ENCODE measurements at places on chromosomes 6 and 20.

- DNase-seq: no peak
Measured at GRCh38 chr20:19777315-19777714, 19.3 kb downstream of the RIN2 start.

- DNase-seq: no peak
Measured at GRCh38 chr6:154239392-154239791, 117.2 kb downstream of the IPCEF1 start.

DNA sequence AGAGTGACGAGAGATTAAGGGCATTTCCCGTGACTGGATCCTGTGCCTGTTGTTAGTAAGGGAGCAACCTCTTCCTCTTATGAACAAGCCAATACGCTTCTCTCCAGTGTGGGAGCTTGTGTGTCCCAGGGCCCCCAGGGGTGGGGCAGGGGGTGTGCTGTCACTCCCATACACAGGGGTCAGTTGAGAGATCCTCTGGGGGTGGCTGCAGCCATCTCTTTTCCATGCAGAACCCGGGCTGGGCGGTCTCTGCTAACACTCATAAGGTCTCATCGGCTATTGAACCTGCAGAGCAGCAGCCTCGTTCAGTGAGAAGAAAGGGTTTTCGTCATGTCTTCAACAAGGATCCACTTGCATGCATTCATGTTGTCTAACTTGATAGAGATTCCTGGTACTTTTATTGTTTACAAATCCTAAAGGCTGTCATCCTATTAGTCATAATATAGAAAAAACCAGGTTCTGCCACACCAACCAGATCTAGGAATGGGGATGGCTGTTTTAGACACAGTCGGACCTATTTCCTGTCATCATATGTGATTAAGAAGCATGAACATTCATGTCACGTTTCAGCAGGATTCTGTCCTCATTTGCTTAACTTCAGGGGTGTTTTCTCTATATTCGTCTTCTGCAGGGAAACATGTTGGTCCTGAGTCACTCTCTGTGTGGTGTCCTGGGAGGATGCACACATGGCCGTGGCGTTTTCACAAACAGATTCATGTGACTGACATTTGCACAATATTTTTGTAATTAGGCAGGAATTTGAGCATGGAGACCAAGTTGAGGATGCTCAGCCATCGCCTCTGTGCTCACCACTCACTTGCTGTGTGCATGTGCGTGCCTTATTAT is 13.3 kb upstream of the THBS2 start:
- no peak for DNase-seq

DNA sequence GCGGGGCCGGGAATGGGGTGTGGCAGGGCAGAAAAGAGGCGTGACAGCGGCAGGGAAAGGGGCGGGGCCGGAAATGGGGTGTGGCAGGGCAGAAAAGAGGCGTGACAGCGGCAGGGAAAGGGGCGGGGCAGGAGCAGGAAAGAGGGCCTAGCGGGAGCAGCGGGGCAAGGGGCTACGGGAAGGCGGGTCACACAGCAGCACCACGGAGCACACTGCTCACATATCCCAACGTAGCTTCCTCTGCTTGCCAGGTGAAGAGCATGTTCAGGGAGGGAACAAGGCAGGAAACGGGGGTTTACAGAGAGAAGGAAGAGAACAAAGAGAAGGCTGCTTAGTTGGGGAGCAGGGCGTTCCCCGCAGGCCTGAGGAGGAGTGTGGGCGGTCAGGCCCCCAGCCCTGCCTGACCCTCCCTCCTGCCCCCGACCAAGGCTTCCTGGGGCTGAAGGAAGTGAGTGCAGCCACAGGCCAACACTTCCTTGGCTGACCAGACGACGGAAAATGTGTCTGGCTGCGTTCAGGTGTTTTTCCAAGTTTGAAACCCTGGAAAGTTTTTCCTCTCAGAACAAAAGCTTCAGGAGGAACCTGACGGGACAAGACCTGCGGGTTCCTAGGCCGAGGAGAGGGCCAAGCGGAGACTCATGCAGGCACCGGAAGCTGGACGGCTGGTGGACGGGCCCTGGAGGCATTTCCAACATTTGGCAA is 13.8 kb downstream of the UCKL1 start:
- no peak for DNase-seq

- DNase-seq: no peak
Measured at GRCh38 chr6:120302041-120302440, 952.5 kb upstream of the MAN1A1 start.

All from stimulated activated CD8-positive, alpha-beta memory T cell treated with anti-CD3 and anti-CD28 coated beads, Interleukin-7, amount 100 ng/mL, for 48 hours (primary cell).